ENCODE measurements at places on chromosomes 5 and 9.

- no peak for DNase-seq
Observed at GRCh38 chr9:130844044-130844451, 9.0 kb downstream of the ABL1 start.

GRCh38 chr5:39191216-39191615 lies 28.1 kb downstream of the FYB1 start:
- DNase-seq, result no peak

GRCh38 chr9:343773-344172 lies 129.1 kb downstream of the DOCK8 start:
- DNase-seq, result no peak

DNA sequence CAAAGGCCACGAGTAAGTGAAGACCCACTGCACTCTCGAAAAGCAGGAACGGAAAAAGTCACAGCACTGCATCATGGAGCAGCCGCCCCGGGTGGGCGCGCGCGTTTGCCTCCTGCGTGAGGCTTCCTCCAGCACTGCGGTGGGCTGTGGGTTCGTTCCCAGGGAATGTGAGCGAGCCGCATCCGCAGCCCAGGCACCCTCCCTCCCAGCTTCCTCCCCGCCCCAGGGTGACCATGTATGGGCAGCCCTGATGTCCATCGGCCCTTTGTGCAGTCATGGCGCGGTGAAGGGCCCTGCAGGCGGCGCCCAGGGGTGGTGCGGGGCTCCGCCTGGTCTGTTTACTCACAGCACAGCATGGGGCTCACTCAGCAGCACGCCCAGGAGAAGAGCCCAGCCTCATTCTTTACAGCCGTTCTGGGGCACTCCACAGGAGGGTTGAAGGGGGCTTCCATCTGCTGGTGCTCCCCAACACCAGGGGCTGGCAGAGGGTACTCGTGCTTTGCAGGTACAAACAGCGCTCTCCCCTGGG lies 32.7 kb downstream of the KCNT1 start:
- no peak for DNase-seq

DNA sequence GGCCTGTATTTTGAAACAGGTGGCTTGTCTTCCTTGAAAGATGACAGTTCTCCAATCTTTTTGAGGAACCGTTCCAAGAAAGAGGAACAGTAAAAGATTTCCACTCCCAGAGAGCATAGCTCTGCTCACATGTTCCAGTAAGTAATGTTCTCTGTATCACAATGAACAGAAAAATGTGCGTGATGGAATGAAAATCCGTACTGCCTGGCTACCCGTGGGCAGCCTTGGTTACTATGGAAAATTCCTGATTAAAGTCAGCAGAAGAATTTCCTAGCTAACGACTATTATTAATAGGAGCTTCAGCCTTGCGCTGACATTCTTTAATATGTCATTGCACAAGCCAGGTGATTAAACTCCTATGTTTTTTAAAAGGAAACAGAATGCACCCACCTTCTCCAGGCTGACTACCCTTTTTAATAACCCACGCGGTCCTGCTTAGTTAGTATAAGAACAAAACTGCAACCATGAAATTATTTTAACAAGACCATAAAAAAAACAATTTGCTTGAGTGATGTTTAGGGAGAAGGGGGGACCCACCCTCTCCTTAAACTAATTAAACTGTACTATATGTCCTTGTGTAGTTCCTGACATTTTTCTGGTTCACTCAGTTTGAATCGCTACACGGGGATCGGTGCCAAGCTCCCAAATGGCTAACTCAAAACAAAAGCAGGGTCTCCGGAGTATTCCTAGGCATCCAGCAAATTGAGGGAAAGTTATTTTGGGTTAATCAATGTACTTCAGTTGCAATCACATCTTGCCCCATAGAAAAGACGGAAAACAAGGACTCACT lies 54.8 kb upstream of the CPEB4 start:
- DNase-seq, result no peak

GRCh38 chr9:124947727-124948391 lies 7.0 kb upstream of the GOLGA1 start:
- DNase-seq, result no peak

- no peak for DNase-seq
Observed at GRCh38 chr5:17221843-17222636, 4.6 kb downstream of the BASP1 start.

DNA sequence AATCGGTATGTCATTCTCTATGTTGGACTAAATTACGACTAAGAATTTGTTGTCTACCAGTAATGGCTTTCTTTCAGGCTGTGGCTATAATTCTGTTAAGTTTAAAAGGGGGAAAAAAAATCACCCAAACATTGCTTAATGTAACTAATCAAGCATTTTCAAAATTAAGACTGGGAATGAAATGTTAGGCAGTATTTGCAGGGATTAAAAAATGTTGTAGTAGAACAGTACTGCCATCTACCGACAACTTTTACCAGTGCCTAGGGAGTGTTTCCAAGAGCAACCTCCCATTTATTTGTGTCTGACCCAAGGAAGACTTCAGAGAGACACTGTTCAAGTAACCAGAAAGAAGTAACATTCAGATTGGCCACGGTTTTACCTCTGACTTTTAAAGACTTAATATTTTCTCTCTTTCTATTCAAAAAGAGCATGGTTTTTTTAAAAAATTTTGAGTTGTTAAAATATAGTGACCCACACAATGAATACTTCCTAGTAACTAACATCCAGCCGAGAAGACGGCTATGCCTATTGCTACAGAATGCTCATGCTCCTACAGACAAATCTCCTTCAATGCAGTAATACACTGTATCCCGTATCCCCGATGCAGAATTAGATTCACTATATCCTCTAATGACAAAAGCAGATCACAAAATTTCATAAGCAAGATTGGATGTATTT lies 92.4 kb downstream of the ARL15 start:
- no peak for DNase-seq

- no peak for DNase-seq
Observed at GRCh38 chr5:177607452-177608192, 7.7 kb downstream of the B4GALT7 start.

GRCh38 chr9:98201102-98201501 lies 8.7 kb upstream of the CORO2A start:
- DNase-seq, result no peak

GRCh38 chr5:139248826-139249453 lies 44.6 kb upstream of the MATR3 start:
- no peak for DNase-seq

- DNase-seq, result no peak
Observed at GRCh38 chr9:16870596-16871335, at the start of gene BNC2. Gene BNC2, minus strand, starts transcription at chr9:16870670. Its CDS starts 22 bp downstream, at chr9:16870648.

DNA sequence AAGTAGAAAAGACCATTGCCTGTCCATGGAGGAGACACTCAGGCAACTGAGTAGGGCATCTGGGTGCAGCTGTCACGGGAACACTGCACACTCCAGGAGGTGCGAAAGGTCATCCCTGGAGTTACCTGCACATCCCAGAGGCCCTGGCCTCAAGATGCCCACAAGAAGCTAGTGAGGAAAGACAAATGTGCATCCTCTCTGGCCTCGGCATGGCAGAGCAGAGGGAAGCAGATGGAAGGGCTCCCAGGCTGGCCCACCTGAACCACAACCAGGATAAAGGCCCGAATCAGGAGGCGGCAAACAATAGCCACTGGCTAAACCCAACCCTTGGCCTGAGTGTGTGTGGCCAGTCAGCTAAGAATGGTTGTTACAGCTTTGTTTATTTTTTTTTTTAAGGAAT lies 231.7 kb downstream of the SYK start:
- DNase-seq, result no peak

DNA sequence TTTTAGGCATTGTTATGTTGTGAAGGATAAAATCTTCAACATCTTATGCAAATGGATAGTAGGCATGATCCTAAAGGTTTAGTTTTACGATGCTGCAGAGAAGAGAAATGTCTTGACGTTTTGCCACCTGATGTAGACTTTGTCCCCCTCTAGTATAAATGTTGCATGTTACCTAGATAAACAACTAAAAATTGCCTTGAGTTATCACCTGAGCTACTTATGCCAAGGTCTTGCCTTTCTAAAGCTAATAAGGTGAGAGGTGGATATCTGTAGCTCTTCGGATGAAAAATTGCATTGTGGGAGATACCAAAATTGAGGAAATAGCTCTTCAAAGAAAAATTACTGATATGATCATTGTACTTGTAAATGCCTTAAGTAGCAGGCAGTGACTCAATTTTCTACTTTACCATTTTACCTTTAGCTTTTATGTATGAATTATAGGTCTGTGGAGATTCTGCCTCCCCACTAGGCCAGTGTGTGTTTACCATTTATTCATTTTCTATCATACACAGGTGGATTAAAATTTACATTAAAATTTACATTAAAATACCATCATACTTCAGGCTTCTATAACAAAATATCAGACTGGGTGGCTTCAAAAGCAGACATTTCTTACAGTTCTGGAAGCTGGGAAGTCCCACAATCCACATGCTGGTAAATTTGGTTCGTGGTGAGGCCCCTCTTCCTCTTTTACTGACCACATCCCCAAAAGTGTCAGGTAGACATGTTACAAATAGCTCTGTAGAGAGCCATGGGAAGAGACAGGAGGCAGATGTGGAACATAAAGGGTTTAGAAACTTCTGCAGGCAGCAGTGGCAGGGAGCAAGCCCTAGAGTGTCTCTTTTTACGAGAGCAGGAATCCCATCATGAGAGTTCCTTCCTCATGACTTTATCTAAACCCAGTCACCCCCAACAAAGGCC lies 100.7 kb upstream of the ERBIN start:
- no peak for DNase-seq

- DNase-seq, result no peak
Observed at GRCh38 chr9:129399634-129399990, 221.3 kb downstream of the C9orf50 start.

GRCh38 chr5:61472172-61472958 lies 140.3 kb downstream of the ZSWIM6 start:
- DNase-seq, result no peak

- no peak for DNase-seq
Observed at GRCh38 chr5:141430332-141431113, at the start of gene PCDHGA12. Gene PCDHGA12, plus strand, starts transcription at chr5:141430507. Its CDS starts 253 bp downstream, at chr5:141430760.

DNA sequence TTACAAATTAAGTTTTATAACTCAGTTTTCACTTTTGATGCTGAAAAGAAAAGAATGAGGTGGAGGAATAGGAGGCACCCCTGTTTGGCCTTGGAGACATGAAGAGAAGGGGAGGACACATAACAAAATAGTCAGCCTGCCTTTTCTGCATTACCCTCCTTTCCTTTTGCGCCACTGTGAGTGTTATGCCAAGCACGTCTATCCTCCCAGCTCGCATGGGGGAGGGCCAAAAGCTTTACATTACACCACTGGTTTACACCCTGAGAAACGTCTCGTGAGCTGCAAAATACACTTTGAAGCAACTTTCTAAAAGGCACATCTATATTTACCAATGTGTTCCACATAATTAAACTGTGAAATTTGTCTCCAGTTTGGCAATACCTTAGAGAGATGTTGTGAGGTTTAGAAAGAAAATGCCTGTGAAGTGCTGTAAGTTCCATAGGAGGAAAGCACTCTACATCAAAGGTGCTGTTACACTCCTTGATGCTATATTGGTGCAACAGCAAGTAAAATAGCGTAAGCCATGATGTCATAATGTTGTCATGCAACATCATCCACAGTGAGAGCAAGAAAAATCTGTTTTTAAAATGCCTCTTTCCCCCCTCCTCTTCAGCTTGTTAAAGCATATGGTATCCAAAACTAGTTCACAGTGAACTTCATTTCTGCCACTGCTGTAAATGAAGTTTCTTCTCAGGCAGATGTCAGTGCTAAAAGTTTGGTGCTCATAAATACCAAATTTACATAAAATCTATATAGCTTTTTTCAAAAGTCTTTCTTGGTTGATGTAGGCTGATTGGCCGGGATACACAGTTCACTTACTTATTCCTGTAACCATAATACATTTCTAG lies 50.3 kb downstream of the CETN3 start:
- DNase-seq, result no peak

- no peak for DNase-seq
Observed at GRCh38 chr9:127676638-127677037, 30.1 kb upstream of the CFAP157 start.

DNA sequence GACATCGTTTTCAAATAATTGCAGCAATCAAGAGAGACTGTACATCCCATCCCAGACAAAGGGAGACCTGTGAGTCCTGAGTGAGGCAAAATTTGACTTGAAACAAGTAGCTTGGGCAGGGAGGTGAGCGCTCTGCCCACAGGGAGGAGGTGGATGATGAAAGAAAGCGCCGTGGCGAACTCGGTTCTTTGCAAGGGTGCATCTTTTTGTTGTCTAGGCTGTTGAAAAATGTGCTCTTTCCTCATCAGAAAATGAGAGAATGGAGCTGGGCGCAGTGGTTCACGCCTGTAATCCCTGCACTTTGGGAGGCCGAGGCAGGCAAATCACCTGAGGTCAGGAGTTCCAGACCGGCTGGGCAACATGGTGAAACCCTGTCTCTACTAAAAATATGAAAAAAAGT lies 150.5 kb downstream of the GAPVD1 start:
- DNase-seq, result no peak

DNA sequence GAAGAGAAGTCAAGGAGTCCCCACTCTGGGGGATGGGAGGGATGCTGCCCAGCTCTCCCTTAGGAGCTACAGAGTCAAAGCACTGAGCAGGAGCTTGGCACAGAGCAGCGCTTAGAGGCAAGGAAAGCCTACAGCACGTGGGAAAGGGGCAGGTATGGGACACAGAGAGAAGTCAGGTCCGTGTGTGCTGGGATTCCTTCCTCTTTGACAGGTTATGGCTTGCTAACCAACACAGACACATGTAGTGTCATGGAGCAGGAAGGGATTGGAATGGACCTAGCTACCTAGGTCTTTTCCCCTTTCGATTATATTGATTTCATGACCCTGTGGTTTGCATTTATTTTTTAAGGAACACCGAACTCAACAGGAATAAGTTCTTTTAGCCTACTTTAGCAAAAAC lies 208.5 kb upstream of the TUT7 start:
- DNase-seq, result no peak

GRCh38 chr9:6354072-6354686 lies 26.0 kb downstream of the TPD52L3 start:
- DNase-seq, result peak; percentile 11

GRCh38 chr5:163963881-163964280 lies 458.5 kb downstream of the MAT2B start:
- DNase-seq, result no peak

- DNase-seq, result no peak
Observed at GRCh38 chr5:159877894-159878448, 38.3 kb upstream of the ADRA1B start.

- no peak for DNase-seq
Observed at GRCh38 chr9:106438928-106439327, 424.0 kb upstream of the ZNF462 start.

- no peak for DNase-seq
Observed at GRCh38 chr9:87197349-87198130, 250.2 kb upstream of the GAS1 start.

- no peak for DNase-seq
Observed at GRCh38 chr5:82719368-82719767, 357.8 kb downstream of the TMEM167A start.

GRCh38 chr9:106058460-106058859 lies 364.1 kb downstream of the TMEM38B start:
- no peak for DNase-seq

DNA sequence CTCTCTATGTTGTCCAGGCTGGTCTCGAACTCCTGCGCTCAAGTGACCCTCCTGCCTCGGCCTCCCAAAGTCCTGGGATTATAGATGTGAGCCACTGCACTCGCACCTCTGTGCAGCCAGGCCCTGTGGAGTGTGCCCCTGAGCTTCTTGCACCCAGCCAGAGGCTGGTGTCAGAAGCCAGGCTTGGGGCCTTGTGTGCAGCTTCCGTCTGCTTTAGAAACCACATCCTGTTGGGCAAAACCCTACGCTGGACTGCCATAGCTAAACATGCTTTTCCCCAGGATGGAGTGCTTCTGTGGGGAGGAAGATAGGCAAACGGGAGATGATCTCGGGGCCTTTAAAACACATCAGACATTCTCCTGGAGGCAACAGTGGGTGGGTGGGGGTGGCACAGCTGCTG lies 40.1 kb downstream of the PRRT1B start:
- DNase-seq, result no peak

All from stimulated activated CD4-positive, alpha-beta T cell treated with anti-CD3 and anti-CD28 coated beads, Interleukin-1b, Interleukin-23, amount 100 ng/mL, for 1 hour (primary cell).